ENCODE measurements at places on chromosomes 16 and 17.

DNA sequence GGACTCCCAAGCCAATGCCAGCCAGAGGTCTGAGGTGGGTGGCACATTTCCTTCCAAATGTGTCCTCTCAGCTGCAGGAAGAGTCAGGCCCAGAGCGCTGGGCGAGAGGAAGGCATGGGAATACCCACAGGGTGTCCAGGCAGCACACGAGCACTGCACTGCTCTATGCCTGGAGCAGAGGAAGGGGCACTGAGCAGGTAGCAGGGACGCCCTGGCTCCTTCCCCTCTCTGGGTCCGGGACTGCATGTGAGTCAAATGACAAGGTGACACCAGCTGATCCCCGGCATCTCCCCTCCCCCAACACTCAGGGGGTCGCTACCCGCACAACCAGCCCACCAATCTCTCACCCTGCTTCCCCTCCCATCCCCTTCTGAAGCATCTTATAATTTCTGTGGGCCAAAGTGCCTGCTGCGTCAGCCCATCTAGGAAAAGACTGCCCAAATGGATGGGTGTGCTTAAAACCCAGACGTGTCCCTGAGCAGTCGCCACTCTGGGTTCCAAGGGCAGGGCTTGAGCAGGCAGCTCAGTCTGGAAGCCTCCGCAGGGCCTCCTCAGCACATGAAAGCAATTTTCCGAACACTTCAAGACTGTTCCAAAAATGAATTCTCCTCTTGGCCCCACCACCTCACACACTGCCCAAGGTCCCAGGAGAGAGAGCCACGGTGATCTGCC is 12.0 kb upstream of the BCAR1 start:
- DNase-seq, result no peak

DNA sequence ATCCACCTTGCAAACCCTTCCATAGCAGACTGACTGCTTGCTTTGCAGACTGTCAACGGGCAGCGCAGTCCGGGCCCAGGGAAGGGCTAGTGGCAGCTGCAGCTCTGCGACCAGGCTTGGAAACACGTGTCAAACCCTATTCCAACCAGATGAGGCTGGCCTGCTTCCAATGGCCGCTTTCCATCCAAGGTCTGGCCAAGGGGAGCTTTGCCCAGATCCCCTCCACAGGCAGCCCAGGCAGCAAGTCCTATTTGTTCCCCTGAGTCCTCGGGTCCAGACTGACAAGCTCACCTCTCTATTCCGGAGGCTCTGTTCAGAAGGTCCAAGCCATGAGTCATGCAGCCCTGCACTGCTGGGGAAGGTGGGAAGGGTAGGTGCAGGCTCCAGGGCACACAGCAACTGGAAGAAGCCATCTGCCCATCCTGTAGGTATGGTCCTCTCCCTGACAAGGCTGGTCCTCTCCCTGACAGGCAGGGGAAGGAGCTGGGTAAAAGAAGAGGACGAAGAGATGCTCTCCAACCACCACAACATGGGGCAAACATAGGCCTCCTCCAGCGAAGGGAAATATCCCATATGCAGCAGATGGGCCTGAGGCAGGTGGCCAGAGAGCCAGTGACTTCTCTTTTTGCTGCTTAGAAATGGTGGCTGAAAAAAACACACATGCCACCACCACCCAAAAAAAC is 22.6 kb upstream of the AXIN2 start:
- DNase-seq, result no peak

DNA sequence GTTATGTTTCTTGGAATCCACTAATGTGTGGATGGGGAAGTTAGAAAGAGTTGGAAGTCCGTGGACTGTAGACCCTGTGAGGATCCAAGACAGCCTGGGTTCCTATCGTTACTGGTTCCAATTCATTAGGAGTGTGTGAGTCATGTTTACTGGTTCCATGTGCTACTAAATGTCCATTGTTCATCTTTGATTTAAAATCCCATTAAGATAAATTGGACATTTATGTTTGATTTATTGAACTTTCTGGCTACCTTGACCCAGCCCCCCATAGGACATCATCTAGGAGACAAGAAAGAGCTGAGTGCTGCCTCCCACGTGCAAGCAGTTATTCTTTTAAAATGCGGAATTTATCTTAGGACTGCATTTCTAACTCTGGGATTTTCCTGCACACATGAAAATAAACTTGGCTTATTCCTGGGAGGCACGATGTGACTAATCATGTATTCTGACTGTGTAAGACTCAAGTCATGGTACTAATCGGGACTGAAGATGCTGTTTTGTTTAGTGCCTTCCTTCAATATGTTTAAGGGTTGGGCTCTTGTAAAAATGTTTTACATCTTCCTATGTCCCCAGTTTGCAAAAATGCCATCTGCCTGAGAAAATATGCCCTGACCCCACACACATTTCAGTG is 53.4 kb downstream of the RGS9 start:
- DNase-seq, result no peak

DNA sequence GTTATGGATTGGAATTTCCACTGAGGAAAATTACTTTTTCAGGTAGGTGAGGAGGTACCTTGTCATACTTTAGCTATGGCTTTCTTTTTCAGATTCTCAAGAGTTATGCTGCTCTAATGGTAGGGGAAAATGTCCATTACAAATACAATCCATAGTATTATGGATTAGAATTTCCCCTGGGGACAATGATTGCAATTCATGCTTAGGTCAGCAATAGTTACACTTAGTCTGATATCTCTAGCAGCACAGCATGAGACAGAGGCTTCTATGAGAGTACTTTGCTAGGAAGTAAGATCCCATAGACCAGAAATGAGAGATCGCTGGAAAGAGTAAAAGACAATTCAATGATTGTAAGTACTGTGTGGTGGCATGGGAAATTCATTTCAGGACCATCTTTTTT is 949.5 kb upstream of the CDH8 start:
- DNase-seq, result no peak

DNA sequence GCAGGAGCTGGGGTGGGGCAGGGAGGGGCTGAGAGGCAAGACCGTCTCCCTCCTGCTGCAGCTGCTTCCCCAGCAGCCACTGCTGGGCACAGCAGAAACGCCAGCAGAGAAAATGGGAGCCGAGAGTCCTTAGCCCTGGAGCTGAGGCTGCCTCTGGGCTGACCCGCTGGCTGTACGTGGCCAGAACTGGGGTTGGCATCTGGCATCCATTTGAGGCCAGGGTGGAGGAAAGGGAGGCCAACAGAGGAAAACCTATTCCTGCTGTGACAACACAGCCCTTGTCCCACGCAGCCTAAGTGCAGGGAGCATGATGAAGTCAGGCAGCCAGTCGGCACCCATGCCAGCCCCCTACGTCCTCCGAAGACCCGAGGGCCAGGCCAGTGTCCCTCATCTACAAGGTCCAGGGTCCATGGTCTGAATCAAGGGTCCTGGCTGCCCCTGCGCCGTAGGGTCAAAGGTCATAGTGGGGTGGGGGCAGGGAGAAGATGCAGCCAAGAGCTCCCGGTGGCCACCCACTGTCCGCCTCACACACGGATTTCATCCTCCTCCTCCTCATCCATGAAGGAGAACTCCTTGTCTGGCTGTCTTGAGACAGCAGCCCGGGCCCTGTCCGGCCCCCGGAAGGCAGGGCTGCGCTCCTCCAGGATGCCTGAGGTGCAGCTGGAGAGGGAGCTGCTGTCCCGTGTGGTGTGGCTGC is 23.4 kb upstream of the CPSF4L start:
- DNase-seq, result no peak
